Urinary bladder (tissue), 4 donors: ENCODE measurements at places on chromosomes 5 and 9. TPM values are rescaled to one million over a fixed set of nuclear protein-coding genes. Genes with fewer than 3 reads are reported as not detected.

DNA sequence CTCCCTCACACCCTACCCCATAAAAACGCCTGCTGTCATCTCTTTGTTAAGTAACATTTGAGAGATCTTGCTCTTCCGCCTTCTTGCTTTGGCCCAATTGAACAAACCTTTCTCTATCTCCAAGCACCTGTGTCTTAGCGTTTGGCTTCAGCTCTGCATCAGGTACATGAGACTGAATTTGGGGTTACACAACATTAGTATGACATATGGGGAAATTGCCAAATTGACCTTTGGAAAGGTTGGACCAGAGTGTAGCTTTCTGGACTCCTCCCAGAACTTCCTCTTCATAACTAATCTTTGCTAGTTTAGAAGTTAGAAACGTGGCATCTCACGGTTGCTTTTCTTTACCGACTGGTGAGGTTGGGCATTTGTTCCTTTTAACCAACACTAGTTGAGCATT is 3.5 kb upstream of the EXOSC3 start:
- no peak for DNase-seq

The LVRN gene
- polyA plus RNA-seq = 0.27 TPM

DNA sequence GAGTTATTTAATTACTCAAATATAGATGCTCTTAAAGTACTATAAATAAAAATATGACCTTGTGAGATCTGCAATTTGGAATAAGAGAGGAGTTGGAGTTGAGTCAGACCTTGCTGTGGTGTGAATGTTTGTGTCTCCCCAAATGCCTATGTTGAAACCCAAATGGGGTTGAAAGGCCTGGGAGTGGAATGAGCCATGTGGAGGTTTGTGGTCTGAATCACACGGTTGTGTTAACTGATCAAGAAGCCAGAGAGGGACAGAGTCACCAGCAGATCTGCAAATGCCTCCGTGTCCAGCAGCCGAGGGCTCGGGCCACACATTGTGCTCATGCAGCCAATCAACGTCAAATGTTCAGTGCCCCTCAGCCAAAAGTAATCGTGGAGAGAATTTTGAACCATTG is 404.4 kb downstream of the ICE1 start:
- DNase-seq = no peak

The MED10 gene
- 44.7 TPM for polyA plus RNA-seq

The OR1J2 gene
- polyA plus RNA-seq = not detected

DNA sequence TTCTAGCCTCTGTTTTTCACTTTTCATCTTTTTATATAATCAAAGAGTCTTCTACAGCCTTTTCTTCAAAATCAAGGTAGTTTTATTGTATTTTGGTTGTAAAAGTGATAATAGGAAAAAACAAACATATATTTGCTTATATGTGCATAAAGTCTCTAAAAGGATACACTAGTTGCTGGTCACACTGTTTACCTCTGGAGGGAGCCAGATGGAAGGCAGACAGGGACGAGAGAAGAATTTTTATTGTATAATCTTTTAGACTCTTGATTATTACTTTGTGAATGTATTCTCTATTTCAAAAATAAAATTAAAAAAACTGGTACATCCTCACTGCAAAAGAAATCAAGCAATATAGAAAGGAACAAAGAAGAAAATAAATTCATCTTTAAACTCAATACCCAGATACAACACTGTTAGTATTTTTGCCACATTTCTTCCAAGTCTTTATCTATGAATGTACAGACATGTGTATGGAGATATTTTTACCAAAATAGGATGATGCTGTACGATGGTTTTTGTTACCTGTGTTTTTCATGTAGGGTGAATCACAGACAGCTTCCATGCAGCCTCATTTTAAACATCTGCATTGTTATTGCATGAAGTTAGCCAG is 6.1 kb upstream of the RNF183 start:
- no peak for DNase-seq

GRCh38 chr9:137237759-137238726 is 3.0 kb upstream of the TUBB4B start:
- DNase-seq = no peak

DNA sequence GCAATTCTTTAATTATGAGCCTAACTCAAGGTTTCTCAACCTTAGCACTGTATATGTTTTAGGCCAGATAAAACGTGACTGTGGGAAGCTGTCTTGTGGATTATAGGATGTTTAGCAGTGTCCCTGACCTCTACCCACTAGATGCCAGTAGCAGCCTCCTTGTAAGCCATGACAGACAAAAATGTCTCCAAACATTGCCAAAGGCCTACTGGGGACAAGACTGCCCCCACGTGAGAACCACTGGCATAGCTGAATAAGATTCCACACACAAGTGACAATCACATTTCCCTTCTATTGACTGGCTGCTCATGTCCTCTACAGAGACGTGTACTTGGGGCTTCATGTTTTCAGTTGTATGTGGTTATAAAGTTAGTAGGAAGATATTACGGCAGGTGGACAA is 55.4 kb downstream of the GOLM1 start:
- DNase-seq = no peak

The TYRP1 gene
- polyA plus RNA-seq = 0.80 TPM

The PCDHGB5 gene
- 4.7 TPM for polyA plus RNA-seq

- DNase-seq = peak; percentile 45
Measured at GRCh38 chr9:86413971-86414880, 60.0 kb upstream of the TUT7 start.

The PIP5K1B gene
- polyA plus RNA-seq = 3.1 TPM

The PGM5 gene
- polyA plus RNA-seq = 491 TPM

GRCh38 chr9:117772960-117773359 is 68.8 kb downstream of the TLR4 start:
- no peak for DNase-seq

GRCh38 chr9:83523684-83524083 is 14.5 kb downstream of the FRMD3 start:
- DNase-seq = no peak

The MYORG gene
- polyA plus RNA-seq = 9.8 TPM

The TMEM174 gene
- not detected for polyA plus RNA-seq

The STPG3 gene
- polyA plus RNA-seq = not detected

- no peak for DNase-seq
Measured at GRCh38 chr9:83313781-83314180, 224.4 kb downstream of the FRMD3 start.

DNA sequence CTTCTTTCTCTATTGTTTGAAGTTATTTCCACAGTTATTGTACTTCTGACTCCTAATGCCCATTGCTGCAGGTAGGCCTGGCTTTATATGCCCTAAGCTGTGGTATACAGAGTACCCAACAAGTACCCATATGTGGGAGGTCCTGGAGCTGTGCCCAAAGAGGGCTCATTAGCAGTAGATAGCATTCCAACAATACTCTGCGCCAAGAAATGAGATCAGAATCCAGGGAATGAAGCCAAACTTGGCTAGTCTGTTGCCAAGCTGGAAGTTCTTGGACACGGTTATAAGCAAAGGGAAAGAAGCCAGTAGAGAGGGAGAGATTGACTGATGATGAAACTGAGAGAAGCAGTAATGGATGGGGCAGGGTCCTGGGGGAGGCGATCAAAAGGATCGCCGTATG is 29.7 kb upstream of the FAM169A start:
- DNase-seq = peak; percentile 8

The LHX2 gene
- polyA plus RNA-seq = not detected

- no peak for DNase-seq
Measured at GRCh38 chr5:96961053-96961452, 25.2 kb downstream of the LNPEP start.

- DNase-seq = no peak
Measured at GRCh38 chr9:136525841-136526499, 19.9 kb downstream of the NOTCH1 start.

DNA sequence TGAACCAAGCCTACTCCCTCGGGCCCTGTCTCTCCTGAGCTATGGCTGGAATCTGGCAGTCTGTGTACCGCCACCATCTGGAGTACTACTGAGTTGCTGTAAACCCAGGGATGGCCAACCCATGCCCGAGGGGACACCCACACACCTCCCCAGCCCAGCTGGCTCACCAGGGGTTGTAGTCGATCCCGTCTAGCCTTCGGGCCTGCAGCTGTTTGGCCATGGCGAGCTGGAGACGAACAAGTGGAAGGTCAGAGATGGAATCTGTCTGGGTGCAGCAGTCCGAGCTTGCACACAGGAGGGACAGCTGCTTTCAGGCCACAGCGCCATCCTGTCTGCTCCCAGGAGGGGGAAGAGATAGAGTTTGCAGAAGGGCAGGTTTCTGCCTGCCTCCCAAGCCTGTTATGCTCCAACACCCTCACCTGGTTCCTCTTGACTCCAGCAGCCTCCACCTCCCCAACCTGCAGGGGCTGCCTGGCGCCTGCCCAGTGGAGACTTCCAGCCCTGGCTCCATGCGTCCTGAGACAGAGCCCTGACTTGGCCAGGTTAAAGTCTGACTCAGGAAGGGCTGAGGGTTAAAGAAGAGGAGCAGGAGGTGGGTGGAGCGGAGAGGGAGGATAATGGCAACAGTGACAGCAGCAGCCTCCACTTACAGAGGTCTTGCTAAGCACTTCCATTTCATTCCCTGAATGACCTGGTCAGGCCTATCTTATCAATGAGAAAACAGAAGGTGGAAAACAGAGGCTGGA is 15.8 kb upstream of the SPOUT1 start:
- DNase-seq = no peak

The LHX3 gene
- polyA plus RNA-seq = not detected

GRCh38 chr5:14685757-14686156 is 21.2 kb downstream of the OTULIN start:
- DNase-seq = no peak
